ENCODE measurements at places on chromosomes 7 and 10. TPM values are rescaled to one million over a fixed set of nuclear protein-coding genes. Genes with fewer than 3 reads are reported as not detected.

GRCh38 chr7:143518941-143519340, 41.3 kb downstream of the TAS2R41 start:
- no peak overlapping the region for H3K27ac ChIP-seq
- no peak for DNase-seq
- H3K36me3 ChIP-seq, result no peaks in the 10 kb centered on the region
- no peak overlapping the region for H3K4me3 ChIP-seq
- no peaks in the 10 kb centered on the region for H3K4me1 ChIP-seq
- H3K27me3 ChIP-seq, result no peaks in the 10 kb centered on the region

GRCh38 chr10:119333146-119333792, 125.9 kb downstream of the GRK5 start:
- no peak overlapping the region for H3K4me3 ChIP-seq
- peak; percentile 49 for DNase-seq
- H3K27me3 ChIP-seq, result no peaks in the 10 kb centered on the region
- peaks cover 5% of the 10 kb centered on the region for H3K36me3 ChIP-seq
- H3K27ac ChIP-seq, result no peak overlapping the region

NRCAM gene
- total RNA-seq, result 88.5 TPM

OLAH gene
- total RNA-seq, result 3.5 TPM

NDUFB2 gene
- 129 TPM for total RNA-seq

VWA2 gene
- 1.5 TPM for total RNA-seq

AZGP1 gene
- not detected for total RNA-seq
